ENCODE measurements at places on chromosomes 5 and 9. TPM values are rescaled to one million over a fixed set of nuclear protein-coding genes. Genes with fewer than 3 reads are reported as not detected.

The BTNL8 gene
- 0.96 TPM for total RNA-seq

DNA sequence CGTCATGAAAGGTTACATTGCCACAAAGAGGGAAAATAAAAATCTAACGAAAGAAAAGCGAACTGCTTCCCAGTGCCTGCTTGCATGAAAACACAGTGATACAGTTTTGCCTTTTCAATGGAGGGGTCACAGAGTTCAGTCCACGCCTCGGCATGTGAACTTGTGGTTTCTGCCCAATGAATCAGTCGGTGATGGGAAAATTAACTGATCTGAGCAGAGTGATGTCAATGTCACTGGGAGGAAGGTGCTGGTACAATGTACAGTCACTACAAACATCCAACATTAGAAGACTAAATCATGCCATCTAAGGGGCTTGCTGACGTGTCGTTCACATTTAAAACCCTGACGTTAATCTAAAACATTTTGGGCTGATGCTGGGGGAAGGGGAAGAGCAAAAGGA, 151.8 kb upstream of the MSX2 start:
- DNase-seq, result no peak

DNA sequence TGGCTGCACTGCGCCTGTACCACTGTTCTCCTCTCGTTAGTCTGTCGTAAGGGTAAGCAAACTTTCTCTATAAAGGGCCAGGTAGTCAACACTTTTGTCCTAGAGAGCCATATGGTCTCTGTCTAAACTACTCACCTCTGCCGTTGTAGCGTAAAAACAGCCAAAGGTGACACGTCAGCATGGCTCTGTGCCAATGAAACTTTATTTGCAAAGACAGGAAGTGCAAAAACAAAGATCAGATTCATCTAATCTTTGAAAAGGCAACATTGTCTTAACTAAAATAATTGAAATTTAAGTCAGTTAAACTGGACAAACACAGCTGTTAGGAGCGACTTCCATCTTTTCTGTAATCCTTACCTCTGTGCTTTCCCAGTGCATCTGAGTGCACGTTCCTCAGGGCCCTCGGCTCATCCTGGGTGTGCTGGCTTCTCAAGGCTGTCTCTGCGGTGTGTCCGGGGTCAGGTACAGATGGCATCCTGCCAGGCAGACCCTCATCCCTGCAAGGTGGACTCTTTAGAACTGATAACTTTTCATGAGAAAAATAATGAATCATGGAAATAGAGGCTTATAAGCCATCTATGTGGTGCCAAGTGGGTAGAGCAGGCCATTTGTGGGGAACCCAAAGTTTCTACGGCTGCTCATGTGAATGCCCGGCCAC, 35.2 kb upstream of the IRX4 start:
- no peak for DNase-seq

DNA sequence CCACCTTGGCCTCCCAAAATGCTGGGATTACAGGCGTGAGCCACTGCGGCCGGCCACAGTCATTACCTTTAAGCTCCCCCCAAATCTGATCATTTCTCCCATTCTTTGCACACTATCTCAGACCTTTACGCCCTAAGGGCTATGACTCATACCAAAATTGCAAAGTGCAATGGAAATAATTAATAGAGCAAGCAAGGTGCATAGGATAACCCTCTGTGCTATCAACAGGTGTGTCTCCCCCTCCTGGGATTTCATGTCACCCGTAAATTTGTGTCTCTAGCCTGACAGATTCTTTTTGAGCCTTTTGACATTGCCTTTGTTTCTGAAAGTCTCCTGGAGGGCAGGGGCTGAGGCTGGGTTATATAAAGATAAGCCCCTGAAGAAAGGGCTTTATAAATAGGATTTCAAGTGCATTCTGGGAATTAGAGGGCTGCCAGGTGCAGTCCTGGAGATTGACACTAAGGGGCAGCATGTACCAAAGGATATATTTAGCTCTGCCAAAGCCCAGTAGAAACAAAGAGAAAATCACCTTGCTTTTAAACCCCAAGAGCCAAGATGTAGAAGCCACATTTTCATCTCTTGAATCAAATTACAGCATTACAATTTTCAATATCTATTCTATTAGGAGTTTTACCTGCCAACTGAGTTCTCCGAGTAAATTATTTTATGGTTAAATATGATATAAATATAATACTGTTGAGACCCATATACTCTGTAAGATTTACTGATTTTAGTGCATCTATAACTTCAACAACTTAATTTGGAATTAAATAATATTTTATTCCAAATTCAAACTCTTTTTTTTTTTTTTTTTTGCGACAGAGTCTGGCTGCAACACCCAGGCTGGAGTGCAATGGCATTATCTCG, 18.2 kb downstream of the S100Z start:
- DNase-seq, result peak; percentile 72

The OR1Q1 gene
- total RNA-seq, result not detected

DNA sequence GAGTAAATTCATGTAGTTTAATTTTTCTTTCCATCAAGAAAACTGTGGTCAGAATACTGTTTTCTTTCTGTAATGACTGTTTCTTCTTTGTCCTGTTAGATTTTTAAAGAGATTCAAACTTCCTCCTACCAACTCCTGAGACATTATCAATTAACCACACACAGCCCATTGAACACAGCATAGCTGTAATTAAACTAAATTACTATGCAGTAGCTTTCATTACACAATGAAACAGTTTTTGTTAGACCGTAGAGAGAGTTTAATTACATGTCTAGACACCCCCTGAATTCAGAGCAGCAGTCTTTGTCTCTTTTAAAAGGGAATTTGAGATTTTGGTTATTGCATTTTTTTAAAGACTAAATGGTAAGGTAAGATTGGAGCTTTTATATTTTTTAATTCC, 77.5 kb downstream of the STARD4 start:
- no peak for DNase-seq

The PCSK5 gene
- 17.8 TPM for total RNA-seq

DNA sequence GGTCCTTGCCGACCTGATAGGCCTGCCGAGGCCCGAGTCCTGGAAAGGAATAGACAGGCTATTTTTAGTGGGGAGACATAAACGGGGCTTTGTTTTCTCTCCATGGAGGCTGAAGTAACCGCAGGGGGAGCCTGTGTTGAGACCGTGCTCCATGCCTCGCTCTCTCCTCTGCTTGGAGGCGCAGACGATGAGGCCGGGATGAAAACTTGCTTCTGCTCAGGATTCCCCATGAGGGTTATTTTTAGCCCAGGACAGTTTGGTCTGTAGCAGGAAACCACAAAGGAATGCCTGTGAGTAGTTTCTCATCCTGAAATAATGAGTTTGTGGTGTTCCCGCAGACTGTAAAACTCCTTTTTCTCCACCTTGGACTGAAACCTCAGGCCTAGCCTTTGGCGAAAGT, 81.9 kb upstream of the RARS1 start:
- DNase-seq, result no peak

DNA sequence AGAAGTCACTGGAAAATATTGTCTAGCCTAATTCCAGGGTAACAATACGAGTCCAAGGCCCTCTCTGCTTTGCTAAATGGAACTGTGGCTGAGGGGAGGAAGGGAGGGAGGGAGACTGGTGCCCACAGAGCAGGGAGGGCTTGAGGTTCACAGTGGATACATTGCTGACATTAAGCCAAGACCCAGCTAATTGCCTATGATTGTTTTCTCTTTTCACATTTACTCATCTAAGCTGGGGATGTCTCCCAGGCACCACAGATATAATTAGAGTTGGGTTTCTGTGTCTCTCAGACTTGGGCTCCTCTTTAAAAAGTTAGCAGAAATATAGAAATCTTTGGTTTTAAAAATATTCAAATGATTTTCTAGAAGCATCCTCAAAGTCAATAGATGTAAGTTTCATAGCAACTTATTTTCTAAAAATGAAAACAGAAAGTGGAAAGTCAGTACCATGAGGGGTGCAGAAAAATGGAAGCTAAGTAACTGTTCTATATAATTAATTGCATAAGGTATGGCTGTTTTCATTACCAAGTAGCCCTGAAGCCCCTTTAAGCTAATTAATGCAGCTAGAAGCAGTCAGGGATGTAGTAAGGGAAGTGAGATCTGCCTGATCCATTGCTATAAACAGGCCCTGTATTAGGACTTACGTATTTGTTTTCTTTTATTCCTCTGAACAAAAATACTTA, 259.8 kb downstream of the NDUFS4 start:
- DNase-seq, result no peak

The CMYA5 gene
- total RNA-seq, result 1.1 TPM

The C6 gene
- 0.13 TPM for total RNA-seq

The C7 gene
- total RNA-seq, result 1.4 TPM

The PLK2 gene
- total RNA-seq, result 37.1 TPM

GRCh38 chr5:40776658-40776977, 20.9 kb upstream of the TTC33 start:
- no peak for DNase-seq

- DNase-seq, result no peak
Observed at GRCh38 chr5:99019812-99020697, 91.2 kb upstream of the CHD1 start.

Measured in WTC11 (cell line).